Stimulated activated CD8-positive, alpha-beta memory T cell treated with anti-CD3 and anti-CD28 coated beads, Interleukin-15, amount 100 ng/mL, for 24 hours (primary cell): ENCODE measurements at places on chromosomes 12 and 14.

- DNase-seq: no peak
These were observed 184.3 kb upstream of the C14orf180 start for GRCh38 chr14:104395276-104395675.

DNA sequence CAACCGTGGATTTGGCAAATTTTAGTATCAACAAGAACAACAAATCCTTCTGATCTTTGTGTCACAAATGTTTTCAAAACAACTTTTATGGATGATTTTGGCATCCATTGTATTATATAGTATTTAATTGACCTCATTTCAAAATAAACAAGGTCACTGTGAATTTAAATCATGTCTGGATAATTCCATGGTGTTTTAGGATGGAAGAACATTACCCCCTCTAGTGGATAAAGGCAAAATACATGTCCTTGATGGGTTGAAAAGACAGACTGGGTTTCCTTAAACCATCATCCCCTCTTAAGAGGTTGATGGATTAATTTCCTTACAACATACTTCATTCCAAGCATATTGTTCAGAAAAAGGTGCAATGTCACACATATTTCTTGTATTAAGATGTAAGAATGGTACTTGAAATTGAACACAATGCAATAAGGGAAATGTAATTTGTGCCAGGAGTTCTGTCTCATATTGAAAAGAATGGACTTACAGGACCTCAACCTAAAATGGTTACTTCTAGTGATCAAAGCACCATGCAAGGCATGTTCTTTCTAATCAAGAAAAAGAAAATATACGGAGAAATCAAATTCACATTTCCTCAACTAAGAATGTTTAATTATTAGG is 352.0 kb downstream of the BCAT1 start:
- no peak for DNase-seq

DNA sequence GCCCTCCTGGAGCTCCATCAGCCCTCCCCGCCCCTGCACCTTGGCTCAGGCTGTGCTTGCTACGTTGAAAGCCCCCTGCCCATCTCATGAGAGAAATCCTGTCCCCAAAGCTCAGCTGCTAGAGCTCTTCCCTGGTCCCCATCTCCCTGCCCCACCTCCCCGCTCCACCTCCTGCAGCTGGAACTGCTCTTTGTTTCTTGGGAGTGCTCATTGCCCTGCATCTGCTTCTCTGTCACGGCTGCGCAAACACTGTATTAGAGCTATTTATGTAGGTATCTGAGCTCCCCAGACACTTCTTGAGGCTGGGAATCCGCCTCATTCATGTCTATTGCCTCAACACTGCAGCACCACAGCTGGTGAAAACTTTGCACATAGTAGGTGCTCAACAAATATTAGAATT is 32.8 kb upstream of the PRIMA1 start:
- no peak for DNase-seq

GRCh38 chr14:76193696-76194095 is 42.0 kb downstream of the GPATCH2L start:
- no peak for DNase-seq

DNA sequence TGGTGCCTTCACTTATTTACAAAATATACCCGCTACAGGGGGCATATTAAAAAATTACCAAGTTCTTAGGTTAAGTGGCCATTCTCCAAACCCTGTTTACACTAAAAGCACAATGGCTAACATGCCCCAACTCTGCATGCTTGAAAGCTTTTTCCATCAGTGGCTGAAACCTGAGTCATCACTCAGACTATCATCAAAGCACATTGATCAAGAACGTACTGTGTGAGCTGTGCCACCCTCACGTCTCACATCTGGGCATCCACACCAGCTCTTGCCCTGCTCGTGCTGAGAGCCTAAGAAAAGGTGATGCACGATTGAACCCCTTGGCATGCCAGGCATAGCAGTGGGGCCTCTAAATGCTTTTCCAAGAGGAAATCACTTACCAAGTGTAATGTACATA is 13.2 kb downstream of the AQP6 start:
- no peak for DNase-seq

- no peak for DNase-seq
These were observed 5.0 kb downstream of the PPTC7 start for GRCh38 chr12:110577864-110578693.

- DNase-seq: no peak
These were observed 2.0 kb downstream of the CRY1 start for GRCh38 chr12:107091381-107091780.

DNA sequence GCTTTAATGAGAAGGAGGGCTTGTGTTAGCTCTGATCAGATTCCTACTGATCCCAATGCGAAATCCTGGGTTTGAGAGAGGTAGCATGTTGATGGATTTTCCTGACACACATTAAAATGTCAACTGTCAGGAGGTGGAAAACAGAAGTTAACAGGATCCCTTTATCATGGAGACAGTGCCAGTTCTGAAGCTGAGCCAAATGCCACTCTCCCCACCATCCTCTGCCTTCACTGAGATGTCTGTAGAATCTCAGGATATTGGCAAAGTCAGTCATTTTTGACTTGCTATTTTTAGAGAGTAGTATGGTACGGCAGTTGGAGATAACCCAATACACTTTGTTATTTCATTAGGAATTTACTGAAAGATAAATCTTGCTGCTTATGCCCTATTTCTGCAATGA is 1816.2 kb upstream of the FLRT2 start:
- no peak for DNase-seq

- DNase-seq: no peak
These were observed 3.1 kb upstream of the LMNTD1 start for GRCh38 chr12:25556153-25556552.

DNA sequence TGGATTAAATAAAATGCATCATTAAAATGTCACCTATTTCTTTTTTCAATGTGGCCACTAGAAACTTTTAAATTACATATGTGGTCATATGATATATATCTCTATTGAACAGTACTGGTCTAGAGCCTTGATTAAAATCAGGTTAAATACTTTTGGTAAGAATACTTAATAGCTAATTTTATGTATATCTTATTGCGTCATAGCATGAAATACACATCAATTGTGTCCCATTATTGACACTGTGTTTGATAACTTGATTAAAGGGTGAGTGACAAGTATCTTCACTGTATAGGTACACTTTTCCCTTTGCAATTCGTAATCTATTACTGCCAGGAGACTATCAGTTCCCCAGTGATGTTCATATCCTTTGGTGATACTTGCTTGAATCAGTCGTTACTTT is 4.4 kb upstream of the HELB start:
- DNase-seq: no peak

- DNase-seq: no peak
These were observed 31.7 kb upstream of the SLC38A2 start for GRCh38 chr12:46404225-46404631.

DNA sequence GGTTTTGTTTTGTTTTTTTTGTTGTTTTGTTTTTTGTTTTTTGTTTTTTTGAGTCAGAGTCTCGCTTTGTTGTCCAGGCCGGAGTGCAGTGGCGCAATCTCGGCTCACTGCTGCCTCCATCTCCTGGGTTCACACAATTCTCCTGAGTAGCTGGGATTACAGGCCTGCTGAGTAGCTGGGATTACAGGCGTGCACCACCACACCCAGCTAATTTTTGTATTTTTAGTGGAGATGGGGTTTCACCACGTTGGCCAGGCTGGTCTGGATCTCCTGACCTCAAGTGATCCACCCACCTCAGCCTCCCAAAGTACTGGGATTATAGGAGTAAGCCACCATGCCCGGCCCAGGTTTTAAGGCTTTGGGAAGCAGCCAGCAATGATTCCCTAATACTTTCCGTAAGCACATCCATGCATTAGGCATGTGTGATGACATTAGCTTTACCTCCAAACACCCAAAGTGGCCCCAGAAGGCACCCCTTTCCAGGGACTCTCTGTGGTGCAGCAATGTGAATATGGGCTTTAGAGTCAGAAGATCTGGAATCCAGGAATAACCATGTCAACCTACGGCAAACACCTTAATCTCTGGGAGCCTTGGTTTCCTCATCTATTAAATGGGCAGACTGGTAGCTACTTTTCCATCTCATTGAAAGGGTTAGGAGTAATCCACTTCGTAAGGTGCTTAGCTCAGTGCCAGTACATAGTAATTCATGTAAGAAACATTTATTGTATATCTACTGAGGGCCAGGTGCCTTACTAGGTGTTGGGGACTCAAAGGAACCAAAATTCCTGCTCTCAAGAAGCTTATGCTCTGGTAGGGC is 152.9 kb downstream of the ZFP36L1 start:
- no peak for DNase-seq

DNA sequence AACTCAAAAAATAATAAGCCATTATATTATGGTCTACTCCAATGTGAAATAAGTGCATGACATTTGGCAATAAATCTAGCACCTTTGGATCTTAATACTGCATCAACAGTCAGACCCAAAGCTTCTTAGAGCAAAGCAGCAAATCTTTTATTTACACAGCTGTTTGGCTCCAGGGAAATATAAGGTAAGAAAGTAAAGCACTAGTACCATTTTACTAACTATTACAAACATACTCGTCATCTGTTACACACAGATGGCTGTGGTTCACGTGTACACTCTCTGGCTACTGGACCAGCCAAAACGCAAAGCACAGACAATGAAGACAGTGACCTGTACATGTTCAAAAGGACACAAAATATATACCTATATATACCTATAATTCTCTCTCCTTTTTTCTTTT is 2.8 kb downstream of the FGD6 start:
- no peak for DNase-seq

DNA sequence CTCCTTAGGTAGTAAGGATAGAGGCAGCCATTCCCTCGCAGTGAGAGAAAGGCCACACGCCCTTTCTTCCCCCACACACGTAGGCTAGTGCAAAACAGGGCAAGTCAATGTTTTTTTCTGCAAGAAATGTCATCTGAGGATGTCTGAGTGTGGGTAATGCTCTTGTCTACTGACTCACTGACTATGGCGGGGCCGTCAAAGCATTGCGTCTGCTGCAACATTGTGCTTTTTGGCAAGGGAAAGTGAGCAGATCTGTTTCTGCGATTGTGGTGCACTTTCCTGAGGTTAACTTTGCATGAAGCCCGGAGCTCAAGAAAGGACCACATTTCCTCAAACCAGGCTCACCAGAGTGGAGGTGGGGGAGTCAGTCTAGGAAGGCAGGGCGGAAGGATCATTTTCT is 181.6 kb upstream of the GZMB start:
- no peak for DNase-seq

DNA sequence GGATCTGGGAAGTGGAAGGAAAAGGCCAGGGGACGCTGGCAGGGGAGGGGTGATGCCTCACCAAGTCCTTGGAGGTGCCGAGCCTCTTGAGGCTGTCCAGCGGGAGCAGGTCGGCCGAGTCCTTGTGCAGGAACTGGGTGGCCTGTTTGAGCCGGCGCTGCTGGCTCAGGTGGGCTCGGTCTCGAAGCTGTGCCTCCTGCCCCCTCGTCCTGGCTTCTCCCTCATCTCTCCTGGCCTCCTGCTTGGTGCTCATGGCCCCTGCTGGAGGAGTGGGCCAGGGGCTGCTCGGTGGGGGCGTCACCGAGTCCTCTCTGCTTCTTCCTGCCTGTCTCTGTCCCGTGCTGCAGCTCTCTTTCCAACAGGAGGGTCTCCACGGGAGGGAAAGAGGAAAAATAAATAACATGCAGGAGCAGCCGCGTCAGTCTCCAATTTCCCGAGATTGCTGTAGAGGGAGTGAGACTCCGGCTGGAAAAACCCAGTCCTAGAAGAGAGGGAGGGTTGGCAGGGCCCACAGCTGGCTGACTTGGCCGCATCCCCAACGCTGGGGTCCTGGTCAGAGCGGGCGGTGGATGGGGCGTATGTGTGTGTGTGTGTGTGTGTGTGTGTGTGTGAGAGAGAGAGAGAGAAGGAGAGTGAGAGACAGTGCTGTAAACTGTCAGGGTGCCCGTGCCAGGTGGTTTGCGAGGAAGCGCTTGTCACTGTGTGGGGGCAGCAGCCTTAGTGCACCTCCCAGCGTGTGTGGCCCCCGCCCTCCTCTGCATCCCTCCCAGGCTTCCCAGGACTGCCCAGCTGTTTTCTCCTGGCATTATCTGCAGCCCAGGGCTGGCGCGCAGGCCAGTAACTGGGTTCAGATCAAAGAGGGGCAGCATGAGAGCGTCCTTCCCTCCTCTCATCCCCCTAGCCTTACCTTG is at the start of gene NRIP2:
Gene NRIP2 (minus strand): TSS at position 455 of the 911 bp plus-strand sequence. CDS start 52 bp downstream, at position 403.
- DNase-seq: no peak

DNA sequence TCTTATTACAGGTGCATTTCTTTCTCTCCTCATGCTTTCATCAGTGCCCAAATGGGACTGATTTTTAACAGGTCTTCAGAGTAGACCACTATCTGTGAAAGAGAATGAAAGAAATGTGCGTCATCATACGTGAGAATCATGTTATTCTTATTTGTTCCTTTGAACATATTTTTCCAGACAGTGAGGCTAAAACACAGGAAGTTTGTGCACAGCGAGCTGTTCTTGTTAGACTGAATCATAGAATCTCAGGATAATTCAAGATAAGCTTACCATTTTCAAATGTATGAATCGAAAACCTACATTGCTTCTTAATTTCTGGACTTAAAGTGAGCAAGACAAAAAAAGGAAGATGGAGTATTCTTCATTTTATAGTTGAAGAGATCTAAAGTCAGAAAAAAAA is 383.1 kb downstream of the EGLN3 start:
- no peak for DNase-seq

GRCh38 chr14:75283833-75284563 is 5.4 kb downstream of the FOS start:
- no peak for DNase-seq

DNA sequence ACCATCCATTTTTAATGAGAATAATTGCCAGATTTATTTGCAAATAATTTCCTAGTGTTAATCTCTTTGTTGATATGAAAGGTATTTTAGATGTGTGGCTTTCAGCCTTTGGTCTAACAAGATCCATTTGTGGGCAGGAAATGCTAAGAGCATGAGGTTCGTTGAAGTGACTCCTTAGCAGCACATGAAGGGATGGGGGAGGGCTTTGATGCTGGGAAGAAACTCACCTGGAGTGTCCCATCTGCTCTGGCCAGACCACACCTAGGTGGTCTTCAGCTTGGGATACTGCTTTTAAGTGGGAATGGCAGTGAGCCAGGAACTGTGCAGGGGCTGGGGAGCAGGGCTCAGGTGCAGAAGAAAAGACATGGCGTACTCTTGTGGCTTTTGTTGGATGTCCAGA is 13.6 kb downstream of the SFSWAP start:
- no peak for DNase-seq

- DNase-seq: no peak
These were observed 110.4 kb downstream of the BCAT1 start for GRCh38 chr12:24838531-24838950.

- DNase-seq: no peak
These were observed 8.9 kb downstream of the HVCN1 start for GRCh38 chr12:110680032-110680431.

- DNase-seq: peak; percentile 76
These were observed at the start of gene USP30 for GRCh38 chr12:109052414-109053323. USP30 (plus strand) TSS chr12:109052576; CDS start chr12:109052679, 103 bp downstream.

DNA sequence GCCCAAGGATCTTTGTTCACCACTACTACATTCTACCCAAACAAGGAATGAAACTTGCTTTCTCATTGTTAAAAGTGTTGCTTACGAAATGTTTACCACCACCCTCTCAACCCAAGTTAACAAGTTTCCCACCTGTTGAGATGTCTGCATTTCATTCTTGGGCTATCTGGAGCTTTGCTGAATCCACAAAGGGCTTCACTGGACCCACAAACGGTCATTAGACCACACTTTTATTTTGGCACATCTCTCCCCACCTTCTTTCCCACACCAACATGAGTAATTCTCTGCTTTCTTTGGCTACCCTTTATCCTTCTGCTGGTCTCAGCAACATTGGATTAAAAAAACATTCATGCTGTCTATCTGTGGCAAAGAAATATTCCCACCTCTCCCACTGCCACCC is 78.0 kb downstream of the TMEM260 start:
- DNase-seq: no peak

- DNase-seq: no peak
These were observed 94.1 kb downstream of the PLCZ1 start for GRCh38 chr12:18643681-18644080.

GRCh38 chr12:87216436-87216835 is 812.8 kb downstream of the C12orf50 start:
- DNase-seq: no peak
